Smooth muscle cell of the brain vasculature (primary cell): ENCODE measurements at places on chromosomes 16 and 17.

DNA sequence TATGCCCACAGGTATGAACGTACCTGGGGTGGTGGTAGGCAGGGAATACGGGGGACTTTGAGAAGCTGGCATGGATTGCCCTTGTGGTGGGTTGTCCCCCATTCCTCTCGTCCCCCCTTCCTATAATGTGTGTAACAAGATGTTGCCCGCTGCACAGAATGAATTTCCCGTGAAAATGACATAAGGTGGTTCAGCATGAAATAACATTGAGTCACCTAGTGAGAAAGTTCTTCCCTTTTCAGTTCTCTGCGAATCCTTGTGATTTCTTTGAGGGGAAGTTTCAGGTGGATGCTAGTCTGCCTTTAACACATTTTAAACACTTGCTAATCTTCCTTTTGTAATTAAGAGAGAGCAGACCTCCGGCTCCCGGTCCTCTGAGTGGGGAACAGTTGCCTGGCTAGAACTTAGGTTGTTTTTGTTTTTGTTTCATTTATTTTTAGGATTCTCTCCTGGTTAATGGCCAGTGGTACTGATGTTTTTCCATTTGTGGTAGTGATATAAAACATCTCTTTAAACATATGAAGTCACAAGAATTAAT lies 58.9 kb downstream of the RAP1GAP2 start:
- no peak for DNase-seq

DNA sequence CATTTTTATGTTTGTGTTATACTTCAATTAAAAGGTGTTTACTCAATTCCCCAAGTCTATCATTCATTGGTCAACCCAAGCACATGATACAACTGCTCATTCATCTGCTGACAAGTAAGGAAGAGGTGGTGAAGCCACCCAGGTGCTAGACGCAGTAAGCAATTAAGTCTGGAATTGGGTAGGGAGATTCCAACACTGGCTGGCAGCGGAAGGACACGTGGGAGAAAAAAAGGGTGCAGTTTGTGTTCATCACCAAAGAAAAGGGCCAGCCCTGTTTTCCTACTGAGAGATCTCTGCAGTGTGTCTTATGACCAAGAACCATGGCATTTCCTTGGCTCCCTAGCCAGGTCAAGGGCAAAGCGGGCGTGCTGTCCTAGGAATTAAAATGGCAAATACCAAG lies 11.8 kb upstream of the ZNF23 start:
- no peak for DNase-seq

DNA sequence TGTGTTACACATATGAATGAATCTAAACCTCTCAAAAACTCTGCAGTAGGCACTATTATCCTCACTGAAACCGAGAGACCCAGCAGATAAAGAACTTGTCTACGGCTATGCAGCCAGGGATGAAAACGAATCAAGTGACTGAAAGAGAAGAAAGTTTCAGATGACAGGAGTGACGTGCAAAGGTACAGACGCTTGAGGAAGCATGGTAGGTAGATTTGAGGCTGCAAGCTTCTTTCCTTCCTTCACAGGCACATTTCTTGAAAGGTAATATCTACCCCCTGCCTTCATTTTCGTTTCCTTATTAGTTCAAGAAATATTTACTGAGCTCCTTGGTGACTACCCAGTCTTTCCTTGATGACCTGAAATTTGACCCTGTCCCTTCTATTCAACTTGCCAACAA lies 211.5 kb upstream of the AXIN2 start:
- no peak for DNase-seq

DNA sequence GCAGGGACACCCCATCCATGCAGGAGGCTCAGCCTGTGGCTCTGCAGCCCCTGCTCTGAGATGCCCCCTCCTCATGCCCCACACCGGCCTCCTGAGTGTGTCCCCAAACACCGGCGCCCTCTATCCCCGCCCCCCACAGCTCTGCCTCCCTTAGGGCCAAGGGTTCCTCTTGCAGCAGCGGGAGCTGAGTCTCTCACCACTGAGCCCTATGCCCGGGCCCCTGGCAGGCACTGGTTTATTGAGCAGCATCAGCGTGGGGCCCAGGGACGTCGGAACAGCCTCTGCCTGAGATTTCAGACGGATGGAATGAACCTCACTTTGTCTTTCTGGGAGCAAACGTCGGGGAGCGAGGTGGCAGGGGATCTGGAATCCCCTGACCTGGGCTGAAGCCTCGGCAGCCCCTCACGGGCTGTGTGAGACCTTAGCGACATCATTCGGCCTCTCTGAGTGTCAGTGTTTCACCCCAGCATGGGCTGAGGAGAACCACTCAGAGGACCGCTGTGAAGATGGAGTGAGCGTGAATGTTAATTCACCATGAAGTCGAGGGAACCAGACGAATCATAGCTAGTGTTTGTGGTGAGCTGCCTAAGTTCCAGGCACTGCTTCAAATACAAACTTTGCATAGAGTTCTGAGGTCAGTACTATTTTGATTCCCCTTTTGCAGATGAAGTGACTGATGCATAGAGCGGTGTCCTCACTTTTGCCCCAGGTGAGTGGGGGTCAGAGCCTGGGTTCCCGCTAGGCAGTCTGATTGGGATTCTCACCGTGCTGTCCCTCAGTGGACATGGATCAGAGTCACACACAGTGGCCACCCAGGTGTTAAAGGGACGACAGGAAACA lies 5.3 kb upstream of the C16orf74 start:
- DNase-seq: no peak

- DNase-seq: no peak
These were observed 42.7 kb upstream of the ICAM2 start for GRCh38 chr17:64063088-64063487.

DNA sequence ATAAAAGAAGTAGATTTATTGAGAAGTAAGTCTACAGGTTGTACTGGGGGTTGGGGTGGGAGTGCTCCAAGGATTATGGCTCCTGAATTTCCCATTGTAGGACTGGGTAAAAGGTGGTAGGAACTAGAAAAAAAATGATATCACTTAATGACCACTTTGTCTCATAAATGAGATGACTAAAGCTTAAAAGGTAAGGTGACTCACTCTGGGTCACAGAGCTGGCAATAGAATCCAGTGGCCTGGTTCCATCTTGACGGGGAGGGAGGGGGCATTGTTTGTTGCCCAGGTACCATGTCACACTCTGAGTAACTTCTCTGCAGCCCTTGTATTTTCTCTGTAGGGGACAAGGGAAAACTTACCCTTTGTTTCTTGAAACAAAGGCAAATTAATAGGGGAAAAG lies 126.1 kb downstream of the PITPNC1 start:
- no peak for DNase-seq

DNA sequence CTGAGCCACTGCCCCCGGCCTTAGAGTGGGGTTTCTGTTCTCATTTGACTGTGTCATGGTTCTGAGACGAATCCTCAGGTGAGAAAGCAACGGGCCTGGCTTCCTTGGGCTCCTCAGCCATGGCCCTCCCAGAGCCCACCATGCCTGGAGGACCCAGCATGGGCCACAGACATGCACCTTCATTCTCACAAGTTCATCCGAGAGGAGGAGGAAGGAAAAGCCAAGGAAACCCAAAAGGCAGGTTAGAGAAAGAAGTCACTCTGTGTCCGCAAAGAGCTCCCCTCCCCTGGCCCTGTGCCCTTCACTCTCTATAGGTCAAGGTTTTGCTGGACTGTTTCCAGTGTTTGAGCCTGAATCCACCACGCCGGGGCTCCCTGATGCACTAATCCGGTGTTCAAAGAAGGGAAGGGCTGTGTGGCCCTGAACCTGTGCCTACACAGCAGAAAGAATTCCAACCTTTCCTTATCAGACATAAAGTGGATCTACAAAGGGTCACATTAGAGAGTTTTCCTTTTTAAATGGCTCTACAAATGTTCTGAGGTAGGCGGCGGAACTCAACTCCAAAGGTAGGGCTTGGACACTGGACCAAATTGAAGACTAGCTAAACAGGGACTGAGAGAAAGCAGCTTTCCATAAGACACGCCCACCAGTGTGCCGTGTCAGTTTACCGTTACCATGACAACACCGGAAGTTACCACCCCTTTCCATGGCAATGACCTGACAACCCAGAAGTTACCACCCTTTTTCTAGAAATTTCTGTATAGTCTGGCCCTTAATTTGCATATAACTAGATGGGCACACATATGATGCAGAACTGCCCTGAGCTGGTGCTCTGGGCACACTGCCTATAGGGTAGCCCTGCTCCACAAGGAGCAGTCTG lies 15.9 kb upstream of the PECAM1 start:
- no peak for DNase-seq

DNA sequence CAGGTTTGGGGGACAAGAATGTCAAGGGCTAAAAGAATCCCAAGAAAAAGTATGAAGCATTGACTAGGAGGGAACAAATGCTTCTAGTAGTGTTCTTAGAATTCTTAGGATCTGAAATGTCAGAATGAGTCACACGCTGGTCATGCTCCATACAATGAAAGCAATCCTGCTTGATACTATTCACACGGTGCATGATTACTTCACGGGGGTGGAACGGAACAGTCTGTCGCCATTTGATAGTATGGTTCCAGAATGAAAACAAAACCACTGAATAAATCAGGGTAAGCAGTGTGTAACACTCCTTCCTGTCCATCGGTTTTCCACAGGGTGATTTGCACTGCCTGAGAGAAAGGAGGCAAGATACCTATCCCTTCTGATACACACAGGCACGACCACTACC lies 22.9 kb upstream of the YWHAE start:
- DNase-seq: peak; percentile 74

DNA sequence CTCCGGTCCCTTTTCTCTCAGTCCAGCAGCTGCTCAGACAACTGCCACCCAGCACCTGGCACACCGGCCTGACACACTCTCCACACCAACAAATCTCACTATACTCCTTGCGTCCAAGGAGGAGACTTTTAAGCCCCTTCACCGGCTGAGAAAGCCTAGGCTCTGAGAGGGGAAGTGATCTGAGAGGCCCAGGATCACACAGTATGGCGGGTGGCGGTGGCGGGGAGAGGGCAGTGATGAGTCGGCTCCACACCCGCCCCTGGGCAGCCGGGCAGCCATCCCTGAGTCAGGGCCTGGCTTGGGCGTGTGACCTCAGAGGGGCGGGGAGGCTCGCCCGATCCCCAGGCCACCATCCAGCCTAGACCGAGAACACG lies 569 bp downstream of the FLII start:
- no peak for DNase-seq

- DNase-seq: no peak
These were observed 83.7 kb downstream of the N4BP1 start for GRCh38 chr16:48526058-48526957.

- DNase-seq: no peak
These were observed 11.6 kb upstream of the MPHOSPH6 start for GRCh38 chr16:82181461-82182185.

- DNase-seq: no peak
These were observed 1.2 kb downstream of the NXN start for GRCh38 chr17:978103-979093.

- DNase-seq: no peak
These were observed 7.0 kb upstream of the OR2C1 start for GRCh38 chr16:3348547-3349167.

DNA sequence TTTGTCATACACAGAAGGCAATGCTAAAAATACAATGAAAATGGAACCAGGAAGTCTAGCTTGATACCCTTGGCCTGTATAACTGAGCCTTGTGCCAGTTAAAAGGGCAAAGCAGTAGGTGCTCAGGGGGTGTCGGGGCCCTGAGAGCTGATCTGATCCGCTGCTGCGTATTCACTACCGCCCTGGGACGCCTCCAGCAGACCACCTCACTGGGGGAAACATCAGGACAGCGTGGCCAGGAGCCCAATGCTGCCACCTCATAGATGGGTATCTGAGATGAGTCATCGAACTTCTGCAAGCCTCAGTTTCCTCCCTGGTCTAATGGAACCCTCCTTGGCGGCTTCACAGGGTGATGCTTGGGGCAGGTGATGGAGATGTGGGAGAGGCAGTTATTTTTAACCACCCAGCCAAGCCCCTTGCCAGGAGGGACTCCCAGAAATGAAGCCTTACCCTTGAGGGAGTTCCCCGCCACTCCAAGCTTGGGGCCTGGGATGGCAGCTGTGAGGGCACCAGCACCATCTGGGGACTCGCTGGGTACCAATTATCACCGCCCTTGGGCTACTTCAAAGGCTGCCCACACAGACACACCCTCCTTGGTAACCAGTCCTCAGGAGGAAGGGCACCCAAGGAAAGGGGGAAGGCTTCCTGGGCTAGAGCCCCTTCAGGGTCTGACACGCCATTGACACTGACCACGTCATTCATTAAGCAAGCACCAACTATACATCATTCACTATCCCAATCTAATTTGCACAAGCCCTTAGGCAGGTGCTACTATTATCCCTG lies 7.8 kb downstream of the DEXI start:
- DNase-seq: no peak

- no peak for DNase-seq
These were observed 515 bp downstream of the GFAP start for GRCh38 chr17:44914698-44915271.

DNA sequence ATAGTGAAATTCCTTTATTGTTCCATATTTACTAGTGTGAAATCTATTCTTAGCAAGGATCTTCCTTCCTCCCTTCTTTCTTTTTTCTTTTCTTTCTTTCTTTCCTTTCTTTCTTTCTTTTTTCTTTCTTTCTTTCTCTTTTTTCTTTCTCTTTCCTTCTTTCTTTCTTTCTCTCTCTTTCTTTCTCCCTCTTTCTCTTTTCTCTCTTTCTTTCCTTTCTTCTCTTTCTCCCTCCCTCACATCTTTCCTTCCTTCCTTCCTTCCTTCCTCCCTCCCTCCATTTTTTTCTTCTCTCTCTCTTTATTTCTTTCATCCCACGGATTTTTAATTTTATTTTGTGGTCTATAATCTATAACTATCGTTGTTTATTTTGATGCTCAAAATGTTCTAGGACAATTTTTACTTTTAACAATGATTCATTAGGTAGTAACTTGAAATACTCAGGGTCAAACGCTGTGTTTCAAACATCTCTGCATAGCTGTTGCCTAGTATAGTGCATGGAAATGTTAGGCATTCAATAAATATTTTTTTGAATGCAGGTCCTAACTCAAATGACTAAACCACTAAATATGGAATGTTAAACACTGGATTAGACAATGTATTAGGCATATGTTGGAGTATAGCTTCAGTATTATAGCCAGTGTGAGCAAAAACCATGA lies 178.3 kb downstream of the MAP2K6 start:
- DNase-seq: no peak

- DNase-seq: no peak
These were observed 15.9 kb downstream of the CYB561 start for GRCh38 chr17:63430223-63430622.
